ENCODE measurements at places on chromosomes 4 and X.

DNA sequence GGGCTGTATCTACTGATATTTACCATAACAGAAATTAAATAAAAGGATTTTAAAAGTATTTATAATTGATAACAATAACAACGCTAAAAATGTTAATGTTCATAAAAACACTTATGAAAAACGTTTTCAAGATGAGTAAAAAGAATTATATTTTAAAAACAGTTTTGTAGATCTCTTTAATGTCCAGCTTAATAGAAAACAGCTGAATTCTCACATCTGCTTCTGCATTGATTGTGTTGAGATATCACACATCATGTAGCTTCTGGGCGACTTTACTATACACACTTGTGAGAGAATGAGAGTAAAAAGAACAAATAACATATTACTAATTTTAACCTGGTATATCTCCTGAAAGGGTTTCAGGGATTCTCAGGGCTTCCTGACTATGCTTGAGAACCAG is 83.6 kb downstream of the NCAPG start:
- DNase-seq = no peak

- no peak for DNase-seq
Observed at GRCh38 chrX:94256396-94256795, 582.4 kb downstream of the FAM133A start.

- no peak for DNase-seq
Observed at GRCh38 chrX:38896724-38897298, 95.6 kb downstream of the MID1IP1 start.

DNA sequence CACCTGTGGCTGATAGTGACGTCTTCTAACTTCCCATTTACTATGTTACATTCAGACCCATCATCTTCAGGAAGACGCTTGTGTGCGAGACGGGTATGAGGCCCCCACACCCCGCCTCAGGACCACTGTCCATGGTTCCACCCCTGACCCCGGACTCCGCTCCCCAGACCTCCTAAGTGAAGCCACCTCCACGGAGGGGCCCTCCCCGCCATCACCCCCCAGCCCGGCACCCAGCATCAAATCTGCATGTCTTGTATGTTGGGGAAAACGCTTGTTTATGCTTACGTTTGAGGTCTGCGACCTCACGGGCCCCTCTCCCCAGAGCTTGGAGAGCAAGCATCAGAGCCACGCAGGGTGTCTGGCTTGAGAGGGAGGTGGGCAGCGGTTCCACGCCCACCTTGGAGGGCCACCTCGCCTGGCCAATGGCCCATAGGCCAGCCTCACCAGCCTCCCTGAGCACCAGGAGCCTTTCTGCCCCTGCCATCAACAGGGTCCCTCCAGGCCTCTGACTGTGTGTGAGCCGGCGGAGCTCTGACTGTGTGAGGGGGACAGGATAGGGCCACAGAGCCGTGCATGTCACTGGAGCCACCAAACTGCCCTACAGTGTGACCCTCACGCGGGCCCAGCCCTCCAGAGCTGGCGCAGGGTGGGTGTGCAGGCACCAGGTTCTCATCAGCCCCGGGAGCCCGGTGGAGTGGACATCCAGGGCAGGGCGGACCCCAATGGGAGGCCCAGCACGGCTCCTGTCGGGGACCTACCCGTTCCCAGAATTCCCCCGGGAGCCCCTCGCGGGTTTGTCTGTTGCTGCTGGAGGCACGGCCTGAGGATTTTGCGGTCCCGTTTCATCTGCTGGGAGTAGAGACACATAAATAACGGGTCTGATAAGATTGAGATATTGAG is 88.4 kb upstream of the NKX1-1 start:
- no peak for DNase-seq

DNA sequence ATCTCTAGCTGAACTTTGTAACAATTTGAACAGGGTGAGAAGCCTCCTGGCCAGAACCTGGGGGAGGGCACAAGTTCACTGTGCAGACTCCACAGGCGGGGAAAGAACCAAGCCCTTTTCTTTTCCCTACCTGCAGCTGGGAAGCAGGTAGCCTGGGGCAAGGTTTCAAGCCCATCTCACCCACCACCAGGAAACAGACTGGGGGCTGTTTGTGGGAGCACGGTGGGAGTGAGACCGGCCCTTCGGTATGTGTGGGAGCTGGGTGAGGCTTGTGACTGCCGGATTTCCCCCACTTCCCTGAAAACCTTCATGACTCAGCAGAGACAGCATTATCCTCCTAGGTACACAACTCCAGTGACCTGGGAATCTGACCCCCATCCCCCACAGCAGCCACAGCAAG is 211.7 kb downstream of the ZNF674 start:
- DNase-seq = no peak

GRCh38 chr4:118682928-118683327 is 2.3 kb upstream of the METTL14 start:
- no peak for DNase-seq

DNA sequence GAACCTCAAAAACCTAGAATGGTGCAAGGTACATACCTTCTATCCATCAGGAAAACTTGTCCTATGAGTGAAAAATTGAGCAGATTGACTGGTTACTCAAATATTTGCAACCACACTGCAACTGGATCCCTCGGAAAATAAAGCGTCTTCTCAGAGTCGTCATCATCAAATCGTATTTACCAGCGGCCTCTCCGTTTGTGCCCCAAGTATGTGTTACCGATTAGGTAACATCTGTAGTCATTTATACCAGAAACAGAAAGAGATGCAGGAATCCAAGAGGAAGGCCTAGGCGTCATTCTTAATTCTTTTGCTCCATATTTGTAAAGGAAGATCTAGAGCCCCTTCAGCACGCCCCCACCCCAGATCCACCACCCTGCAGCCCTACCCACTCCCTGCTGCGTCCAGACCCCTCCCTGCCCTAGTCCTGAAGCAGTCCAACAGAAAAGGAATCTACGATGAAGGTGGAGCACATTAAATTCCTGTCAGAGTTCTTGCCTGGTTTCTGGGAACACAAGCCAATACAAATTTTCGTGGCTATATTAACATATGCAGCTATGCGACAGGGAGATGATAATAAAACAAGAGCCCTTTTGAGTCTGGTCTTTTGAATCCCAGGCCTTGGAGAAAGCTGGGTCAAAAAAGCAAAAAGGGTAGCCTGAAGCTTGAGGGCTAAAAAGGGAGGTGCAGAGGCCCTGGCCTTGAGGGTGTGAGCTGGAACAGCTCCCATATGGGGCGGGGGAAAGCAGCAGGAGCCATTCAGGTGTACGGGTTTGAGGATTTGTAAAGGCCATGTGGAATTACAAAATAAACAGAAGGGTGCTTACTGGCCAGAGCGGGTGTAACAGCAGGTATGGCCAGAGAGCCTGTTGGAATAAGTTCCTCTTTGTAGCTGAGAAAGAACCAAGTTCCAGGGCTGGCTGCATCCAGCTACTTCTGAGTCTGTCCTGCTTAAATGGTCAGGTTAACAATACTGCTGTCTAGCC is 77.0 kb downstream of the ZNF827 start:
- no peak for DNase-seq

DNA sequence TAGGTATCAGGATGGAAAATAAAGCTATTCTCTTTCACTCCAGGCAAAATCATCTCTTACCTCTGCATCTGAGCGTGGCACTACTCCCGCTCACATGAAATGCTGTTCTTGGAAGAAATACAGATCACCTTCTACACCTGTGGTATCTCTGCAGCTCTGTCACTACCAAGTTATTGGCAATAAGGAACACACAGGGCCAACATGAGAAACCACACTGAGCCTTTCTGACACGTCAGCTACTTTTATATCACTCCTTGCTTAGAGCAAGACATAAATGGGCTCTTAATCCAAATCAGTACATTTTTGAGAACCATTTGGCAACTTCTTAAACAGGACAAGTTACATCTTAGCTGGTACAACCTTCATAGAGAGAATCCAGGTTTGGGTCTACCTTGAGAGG is 101.8 kb upstream of the GUCY1A1 start:
- DNase-seq = no peak

- no peak for DNase-seq
Observed at GRCh38 chr4:33989820-33990443, 2254.4 kb downstream of the ARAP2 start.

DNA sequence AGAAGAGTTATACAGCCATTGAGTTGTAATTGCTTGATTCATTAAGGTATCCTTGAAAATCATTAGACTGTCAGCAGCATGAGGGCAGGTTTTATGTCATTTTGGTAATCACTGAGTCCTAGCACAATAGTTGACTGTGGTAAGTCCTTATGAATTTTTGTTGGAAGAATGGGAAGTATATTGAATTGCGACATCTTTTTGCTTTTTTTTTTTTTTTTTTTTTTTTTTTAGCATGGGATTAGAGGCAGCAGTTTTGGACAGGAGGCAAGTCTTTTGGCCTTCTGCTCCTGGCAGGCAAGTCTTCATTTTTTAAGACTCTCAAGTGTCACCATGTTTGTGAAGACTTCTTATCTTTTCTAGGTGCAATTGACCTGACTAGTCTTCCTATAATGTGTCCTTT is 29.7 kb downstream of the PRRG1 start:
- no peak for DNase-seq

DNA sequence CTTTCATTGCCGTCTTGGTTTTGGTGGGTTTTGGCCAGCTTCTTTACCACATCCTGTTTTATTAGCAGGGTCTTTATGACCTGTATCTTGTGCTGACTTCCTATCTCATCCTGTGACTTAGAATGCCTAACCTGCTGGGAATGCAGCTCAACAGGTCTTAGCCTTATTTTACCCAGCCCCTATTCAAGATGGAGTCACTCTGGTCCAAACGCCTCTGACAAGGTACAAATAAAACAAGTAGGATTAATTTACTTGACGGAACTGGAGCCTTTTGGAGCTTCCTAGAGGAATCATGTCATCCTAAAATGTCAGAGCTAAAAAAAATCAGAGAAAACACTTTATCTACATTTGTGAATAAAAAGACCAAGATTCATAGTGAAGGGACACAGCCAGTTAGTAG is 66.2 kb upstream of the ATXN3L start:
- no peak for DNase-seq

DNA sequence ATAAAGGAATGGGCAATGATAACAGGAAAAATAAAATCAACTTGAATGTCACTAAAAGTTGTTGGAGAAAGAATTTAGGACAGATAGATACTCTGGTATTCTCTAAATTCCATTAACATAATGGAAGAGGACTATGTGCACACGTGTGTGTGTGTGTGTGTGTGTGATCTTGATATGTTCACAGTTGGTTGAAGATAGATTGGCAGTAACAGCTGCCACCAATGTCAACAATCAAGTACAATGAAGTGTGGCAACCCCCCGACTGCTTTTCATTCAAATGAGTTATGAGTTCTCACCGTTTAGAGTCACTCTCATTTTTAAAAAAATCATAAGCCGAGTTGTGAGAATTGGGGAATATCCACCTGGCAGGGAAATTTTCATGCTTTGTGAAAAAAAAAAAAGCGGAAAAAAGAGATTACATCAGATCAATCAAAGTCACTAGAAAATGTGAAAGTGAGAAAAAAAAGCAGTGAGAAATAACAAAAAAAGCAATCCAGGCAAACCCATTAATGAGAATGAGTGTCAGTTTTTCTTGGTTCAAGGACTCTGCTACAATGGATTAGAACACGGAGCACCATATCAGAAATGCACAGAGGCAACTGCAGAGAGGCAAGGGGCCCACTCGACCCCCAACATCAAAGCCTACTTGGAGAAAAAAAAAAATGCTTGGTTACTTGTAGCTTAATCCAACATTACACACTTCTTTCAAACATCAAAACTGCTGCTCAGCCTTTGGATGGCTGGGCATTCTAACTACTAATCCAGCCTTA is 414.9 kb upstream of the PITX2 start:
- no peak for DNase-seq

DNA sequence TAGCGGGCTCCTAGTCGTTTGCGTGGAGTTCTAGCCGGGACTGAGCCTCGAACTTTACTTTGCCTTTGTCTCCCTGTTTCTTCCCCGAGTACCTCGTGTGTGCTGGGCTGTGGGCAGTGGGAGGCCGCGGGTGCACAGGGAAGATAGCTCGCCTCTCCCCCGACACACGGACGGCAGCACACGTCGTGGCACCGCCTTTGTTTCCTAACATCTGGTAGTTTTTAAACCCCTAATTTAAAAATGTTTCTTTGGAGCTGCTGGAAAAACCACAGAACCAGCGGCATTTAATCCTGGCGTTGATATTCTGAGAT is 866 bp downstream of the RBM46 start:
- DNase-seq = no peak

DNA sequence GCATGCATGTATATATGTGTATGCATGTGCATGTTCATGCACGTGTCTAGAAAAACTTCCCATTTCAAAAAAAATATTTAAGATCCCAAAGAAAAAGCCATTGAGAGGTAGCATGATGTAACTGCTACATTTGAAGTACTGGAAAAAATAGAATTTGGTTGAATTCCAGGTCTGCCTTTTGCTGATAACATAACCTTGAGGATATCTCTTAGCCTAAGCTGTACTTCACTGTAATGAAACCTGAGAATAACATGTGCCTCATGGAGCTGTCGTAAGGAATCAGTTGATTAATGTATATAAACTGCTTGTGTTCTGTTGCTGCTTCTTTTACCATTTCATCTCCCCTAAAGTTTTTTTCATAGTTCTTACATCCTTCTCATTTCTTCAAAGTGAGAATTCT is 351.8 kb downstream of the GRIA2 start:
- no peak for DNase-seq

DNA sequence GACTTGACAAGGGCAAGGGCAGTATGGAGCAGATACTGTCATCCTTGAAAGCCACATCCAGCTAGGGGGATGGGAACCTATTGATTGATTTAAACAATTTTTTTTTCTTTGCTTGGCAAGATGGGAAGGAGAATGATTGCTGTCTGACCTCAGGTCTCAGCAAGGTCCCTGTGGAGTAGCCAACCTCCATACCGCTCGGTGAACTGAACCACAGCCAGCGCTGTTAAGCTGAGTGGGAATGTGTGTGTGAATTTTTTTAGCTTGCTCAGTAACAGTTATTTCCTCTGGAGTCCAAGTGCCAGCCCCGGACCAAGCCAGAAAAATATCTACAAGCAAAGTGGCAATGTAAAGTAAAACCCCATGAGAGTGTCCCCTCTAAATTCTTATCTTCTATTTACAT is 25.9 kb downstream of the DCX start:
- DNase-seq = no peak

- DNase-seq = no peak
Observed at GRCh38 chr4:40831146-40831907, 81.6 kb downstream of the NSUN7 start.

DNA sequence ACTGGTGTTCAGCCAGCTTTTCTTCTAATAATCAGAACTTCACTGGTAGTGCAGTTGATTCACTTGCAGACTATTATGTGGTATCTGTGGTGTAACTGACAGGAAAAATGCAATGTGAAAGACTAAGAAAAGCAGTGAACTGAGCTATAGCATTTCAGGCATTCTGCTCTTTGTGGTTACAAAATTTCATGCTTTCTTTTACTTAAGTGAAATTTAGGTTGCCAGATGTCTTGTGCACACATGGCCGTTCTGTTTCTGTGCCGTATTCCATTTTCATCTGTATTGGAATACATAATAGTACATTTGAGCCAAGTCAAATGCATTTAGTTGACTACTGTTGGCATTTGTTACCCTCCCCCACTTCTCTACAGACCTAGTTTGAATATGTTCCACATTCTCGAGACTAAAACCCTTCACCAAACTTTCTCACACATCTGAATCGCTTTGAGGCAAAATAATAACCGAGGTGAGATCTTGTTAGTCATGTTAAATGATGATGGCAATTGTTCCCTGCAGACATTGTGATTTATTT is 8.2 kb downstream of the RTL3 start:
- no peak for DNase-seq

GRCh38 chr4:48546336-48546735 is 56.3 kb downstream of the ZAR1 start:
- DNase-seq = no peak
